Hippocampal formation (tissue), 2 donors: ENCODE measurements at places on chromosomes 3 and 15.

DNA sequence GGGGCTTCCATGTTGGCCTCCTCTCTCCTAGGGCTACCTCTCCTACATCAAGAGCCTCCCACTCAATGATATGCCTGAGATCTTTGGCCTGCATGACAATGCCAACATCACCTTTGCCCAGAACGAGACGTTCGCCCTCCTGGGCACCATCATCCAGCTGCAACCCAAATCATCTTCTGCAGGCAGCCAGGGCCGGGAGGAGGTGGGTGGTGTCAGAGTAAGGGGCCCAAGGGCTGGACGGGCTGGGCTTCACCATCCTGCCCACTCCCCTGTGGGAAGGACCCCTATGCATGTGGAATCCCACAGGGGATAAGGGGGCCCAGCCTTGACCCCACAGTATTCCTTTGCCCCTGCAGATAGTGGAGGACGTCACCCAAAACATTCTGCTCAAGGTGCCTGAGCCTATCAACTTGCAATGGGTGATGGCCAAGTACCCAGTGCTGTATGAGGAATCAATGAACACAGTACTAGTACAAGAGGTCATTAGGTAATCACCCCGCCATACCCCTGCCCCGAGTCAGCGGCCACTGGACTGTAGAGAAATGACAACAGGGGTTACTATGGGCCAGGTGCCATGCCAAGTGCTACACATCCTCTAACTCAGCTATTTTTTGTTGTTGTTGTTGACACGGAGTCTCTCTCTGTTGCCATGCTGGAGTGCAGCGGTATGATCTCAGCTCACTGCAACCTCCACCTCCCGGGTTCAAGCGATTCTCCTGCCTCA, 47.1 kb downstream of the SEMA3G start:
- no peak for DNase-seq

GRCh38 chr3:29456901-29457300, 176.0 kb downstream of the RBMS3 start:
- DNase-seq = no peak

GRCh38 chr3:27105904-27106303, 263.3 kb downstream of the NEK10 start:
- no peak for DNase-seq

DNA sequence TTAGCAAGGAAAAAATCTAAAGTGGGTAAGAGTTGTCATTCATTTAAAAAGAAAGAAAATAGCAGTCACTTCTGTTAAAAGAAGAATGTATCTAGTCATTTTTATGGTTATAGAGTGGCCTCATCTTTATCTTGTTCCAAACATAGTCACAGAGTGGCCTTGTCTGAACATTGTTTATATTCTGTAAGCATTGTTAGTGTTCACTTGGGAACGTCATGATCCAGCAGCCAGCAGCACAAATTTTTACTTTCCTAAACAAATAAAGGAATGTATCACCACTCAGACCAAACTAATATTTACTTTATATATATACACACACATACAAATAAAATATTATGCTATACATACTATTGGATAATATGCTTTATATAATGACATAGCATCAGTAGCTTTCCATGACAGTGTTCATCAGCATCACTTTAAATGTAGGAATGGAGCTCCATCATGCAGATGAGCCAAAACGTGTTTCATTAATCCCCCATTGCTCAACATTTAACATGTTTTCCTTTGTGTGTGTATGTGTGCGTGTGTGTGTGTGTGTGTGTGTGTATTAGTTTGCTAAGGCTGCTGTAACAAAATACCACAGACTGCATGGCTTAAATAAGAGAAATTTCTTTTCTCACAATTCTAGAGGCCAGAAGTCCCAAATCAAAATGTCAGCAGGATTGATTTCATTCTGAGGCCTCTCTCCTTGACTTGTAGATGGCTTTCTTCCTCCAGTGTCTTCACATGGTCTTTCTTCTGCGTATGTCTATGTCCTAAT, 39.6 kb upstream of the GYG1 start:
- DNase-seq = no peak

- DNase-seq = no peak
These were observed 427.4 kb downstream of the LPP start for GRCh38 chr3:188581365-188581764.
